ENCODE measurements at places on chromosomes 5 and 9. TPM values are rescaled to one million over a fixed set of nuclear protein-coding genes. Genes with fewer than 3 reads are reported as not detected.

GRCh38 chr5:142320851-142321560 is 3.8 kb downstream of the SPRY4 start:
- no peak for DNase-seq

The PHF19 gene
- total RNA-seq, result 3.7 TPM

DNA sequence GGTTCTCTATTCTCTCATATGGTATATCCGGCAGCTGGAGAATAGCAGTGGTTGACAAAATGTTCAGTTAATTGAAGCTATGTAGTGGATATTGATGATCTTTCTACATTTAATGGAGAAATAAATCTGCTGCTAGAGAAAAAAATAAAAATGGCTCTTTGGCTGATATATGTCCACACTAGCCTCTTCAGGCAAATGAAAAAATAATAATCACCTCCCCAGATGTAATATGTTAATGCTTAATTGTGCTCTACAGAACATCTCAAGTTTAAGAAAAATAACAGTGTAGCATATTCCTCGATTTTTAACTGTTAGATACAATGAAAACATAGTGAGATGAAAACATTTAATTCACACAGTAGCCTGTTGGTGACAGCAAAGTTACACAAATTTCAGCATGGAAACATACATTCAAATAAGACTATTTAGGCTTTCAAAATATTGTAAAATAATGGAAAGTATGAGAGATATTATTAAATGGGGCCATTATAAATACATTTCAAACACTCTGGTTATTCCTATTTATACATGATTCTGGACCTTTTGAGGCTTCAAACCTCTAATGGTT is 543.0 kb downstream of the MAT2B start:
- DNase-seq, result no peak

The AK8 gene
- 1.2 TPM for total RNA-seq

The PCDHB10 gene
- 13.9 TPM for total RNA-seq

The OTULINL gene
- 18.8 TPM for total RNA-seq

GRCh38 chr5:75993643-75994520 is 89.3 kb upstream of the SV2C start:
- no peak for DNase-seq

The TMEM174 gene
- total RNA-seq, result not detected

DNA sequence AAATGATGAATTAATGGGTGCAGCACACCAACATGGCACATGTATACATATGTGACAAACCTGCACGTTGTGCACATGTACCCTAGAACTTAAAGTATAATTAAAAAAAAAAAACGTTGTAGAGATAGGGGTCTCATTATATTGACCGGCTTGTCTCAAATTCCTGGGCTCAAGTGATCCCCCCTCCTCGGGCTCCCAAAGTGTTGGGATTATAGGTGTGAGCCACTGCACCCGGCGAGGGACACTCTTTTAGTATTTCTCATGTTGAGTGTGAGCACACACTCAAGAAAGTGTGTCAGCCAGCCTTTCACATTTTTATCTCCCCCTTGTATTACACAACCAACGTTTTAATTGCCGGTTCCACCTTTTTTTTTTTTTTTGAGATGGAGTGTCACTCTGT is 87.7 kb upstream of the SPIN1 start:
- no peak for DNase-seq

DNA sequence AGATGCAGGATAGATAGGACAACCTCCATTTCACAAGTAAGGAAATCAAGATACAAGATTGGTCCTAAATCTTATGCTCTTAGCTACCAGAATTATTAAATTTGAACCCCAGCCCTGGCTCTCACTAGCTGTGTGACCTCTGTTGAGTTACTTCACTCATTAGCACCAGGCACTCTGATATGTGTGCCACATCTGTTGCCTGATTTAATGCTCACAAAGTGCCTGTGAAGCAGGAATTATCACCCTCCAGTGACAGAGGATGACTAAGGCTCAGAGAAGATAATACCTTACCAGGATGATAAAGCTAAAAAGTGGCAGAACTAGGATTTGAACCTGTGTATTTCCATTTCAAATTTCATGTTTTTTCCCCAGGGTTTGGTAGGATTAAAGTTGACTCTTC is 110.0 kb downstream of the PLPPR1 start:
- DNase-seq, result no peak

- no peak for DNase-seq
These were observed 21.6 kb upstream of the SPATA31D4 start for GRCh38 chr9:81906671-81907070.

The TEX48 gene
- total RNA-seq, result not detected

The SAXO1 gene
- total RNA-seq, result not detected

DNA sequence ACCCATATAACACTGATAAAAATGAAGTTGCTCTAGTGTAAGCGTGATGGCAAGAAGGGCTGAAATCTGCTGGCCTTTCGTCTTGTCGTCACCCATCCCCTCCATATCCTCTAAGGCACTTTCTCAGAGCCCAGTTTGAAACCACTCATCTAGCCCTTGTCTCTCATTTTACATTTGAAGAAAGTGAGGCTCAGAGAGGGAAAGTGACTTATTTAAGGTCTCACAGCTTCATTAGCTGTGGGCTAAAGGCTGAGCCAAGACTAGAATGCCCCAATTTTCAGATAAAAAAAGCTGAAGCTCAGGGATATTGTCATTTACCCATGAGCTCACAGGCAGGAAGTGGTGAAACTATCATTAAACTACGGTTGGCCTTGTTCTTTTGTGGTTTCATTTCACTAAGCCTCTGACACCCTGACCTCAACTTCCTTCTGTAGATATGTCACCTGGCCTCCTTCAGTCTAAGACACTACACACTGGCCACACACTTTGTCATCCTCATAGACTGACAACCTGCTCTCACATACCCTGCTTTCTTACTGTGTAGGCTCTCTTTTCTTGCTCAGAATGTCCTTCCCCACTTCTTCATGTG is 176.7 kb upstream of the DMAC1 start:
- no peak for DNase-seq

DNA sequence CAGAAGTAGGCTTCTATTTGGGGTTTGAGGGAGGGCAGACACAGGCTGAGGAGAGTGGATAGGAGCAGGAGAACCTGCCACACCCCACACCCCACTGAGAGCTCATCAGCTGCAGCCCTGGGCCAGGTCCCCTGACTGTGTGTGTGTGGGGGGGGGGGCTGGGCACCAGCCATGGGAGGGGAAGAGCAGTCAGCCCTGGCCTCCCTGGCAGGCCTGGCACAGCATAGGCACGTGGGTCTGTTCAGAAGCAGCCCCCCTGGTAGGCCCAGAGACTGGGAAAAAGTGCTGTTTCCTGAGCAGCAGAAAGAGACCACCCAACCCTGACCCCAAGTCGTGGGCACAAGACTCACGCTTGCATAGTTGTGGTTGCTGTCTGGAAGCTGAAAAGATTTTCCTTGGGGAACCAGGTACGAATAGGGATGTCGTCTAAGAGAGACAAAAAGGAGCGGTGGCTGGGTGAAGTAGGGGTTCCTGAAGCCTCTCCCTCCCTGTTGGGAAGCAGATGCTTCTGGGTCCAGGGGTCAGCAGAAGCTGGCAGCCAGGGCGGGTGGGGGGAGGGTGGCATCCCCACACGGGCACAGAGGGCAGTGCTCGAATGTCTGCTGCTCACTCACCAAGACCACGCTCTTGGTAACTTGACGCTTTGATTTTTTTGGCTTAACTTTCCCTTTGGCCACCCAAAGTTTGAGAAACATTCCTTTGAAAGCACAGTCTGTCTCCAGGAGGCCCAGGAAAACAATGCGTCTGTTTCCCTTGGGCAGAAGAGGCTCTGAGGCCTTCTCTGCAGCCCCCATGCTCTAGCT is 2.9 kb downstream of the NSMF start:
- DNase-seq, result no peak

DNA sequence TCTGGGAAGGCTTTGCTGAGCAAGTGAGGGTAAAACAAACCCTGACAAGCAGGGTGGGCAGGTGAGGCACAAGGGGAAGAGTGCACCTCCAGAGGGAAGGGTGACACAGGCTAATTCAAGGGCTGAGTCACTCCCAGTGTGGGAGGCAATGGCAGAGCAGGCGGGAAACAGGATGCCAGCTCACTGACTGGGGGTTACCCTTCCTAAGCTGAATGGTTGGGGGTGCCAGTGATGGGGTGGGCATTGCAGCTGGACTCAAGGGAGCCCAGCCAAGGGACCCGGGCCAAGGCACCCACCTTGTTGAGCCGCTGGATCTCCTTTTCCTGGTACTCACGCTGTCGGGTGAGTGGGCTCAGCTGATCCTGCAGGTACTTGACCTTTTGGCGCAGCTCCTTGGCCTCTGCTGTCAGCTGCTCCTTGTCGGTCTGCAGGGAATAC is 18.4 kb downstream of the GPX3 start:
- DNase-seq, result no peak

All from frontal cortex (tissue), 4 donors.